ENCODE measurements at places on chromosomes 13 and 19.

GRCh38 chr19:1057176-1057855 lies 9.7 kb upstream of the ARHGAP45 start:
- DNase-seq = no peak

- DNase-seq = peak; percentile 76
Measured at GRCh38 chr19:49340069-49340864, 5.1 kb downstream of the CD37 start.

DNA sequence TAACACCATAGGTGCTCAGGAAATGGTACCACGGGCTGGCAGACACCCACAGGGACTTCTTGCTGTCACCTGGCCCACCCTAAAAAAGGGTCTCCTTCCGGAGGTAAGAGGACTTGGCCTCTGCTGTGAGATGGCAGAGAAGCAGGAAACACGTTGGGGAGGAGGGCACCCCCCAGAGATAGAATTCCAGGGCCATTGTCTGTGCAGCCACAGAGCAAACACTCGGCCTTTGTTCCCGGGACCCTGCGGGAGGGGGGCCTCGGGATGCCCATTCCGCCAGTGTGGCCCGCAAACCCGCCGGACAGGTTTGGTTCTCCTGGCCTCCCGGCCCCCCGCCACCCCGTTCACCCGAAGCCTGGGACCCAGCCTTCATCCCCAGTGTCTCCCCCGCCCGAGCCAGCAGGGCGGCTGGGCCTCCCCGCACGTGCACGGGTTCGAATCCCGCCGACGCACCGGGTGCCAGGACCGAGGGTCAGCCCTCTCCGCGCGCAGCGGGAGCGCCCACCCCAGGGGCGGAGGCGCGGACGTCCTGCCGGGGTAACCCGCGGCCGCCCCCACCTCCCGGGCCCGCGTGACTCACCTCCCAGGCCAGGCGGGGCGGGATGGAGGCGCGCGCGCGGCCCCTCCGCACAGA lies 714 bp downstream of the PLPP2 start:
- no peak for DNase-seq

GRCh38 chr19:33156334-33156733 lies 24.4 kb downstream of the WDR88 start:
- DNase-seq = no peak

- no peak for DNase-seq
Measured at GRCh38 chr19:13917888-13918406, 11.9 kb downstream of the CC2D1A start.

DNA sequence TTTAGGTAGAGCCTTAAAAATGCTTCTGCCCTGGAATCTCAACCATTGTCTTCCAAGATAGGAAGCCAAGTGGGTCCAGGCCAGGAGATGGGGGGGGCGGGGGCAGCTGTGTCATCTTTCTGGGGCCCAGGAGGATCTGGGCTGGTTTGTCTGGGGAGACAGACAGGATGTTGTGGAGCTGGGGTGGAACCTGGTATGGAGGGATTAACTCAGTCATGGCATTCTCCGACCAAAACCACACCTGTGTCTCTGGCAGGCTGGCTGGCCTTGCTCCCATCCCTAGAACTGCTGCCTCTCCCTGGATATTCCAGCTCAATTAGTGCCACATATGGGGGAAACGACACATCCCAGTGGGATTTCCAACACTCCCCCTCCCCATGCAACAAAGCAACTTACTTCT lies 2.7 kb upstream of the MAP2K7 start:
- DNase-seq = no peak

DNA sequence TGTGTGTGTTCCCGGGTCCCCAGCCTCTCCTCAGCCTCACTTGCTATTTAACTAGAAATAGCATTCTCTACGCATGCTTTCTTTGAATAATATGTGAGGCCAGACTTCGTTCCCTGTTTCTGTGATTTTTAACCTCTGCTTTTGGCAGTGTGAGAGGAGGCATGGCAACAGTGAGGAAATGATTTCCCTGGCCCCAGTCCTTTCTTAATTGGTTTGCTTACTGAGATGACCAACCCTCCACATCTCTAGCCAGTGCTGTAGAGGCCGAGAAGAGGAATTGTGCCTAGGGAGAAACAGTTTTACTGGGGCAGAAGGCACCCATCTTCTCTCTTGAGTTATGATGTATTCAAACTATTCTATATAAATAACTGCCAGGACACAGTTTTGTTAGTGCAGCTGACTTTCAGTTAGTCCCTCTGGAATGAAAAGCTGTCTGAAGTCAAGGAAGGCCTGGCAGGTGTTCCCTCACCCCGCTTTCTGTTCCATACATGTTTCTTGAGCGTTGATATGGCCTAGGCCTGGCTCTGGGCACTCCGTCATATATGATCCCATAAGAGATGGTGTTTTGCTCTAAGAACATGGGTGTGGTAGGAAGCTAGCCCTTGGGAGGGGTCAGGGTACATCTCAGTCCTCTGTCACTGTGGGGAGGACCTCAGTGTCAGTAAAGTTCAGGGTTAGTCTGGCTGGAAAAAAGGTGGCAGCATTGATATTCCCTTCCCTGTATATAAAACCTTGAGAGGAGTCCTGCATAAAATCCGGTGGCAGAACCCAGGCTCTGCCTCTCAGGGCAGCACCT lies 73.7 kb upstream of the NPAS1 start:
- DNase-seq = no peak

DNA sequence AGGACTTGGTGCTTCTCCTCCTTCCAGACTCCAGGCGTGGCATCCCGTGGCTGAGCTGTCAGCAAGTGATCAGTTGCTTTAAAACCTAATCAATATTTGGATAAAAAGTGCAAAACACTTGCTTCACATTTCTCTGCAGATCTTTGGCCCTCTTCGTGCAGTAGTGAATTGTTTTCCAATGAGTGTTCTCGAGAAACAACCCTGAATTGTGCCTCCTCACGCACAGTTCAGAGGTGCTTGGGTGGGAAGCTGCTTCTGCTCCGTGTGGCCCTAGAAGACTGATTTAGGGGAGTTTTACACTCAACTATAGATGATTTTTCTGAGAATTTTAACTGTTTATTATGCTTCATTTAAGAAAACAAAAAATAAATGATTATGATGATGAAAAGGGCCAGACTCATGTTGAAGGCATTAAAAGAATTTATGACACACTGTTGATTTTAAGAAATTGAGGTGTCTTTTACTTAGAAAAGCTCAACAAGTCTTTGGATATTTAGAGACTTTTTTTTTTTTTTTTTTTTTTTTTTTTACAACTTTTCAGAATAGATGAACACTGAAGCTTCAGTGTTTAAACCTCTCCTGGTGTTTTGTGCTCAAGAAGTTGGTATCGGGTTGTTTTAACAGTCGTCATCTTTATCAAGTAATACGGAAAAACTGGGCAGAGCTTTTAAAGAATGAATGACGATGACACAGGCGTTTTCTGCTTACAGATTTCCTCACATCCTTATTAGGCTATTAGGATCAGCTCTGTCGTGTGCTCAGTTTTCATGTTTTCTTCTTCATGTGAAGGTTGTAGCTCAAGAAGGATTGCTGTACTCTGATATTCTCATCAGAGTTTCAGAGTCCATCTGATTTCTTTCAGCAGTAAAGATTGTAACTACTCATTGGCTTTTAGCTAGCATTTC lies 39.5 kb upstream of the TEX29 start:
- no peak for DNase-seq

- DNase-seq = no peak
Measured at GRCh38 chr13:27421101-27421871, 3.1 kb upstream of the GTF3A start.

DNA sequence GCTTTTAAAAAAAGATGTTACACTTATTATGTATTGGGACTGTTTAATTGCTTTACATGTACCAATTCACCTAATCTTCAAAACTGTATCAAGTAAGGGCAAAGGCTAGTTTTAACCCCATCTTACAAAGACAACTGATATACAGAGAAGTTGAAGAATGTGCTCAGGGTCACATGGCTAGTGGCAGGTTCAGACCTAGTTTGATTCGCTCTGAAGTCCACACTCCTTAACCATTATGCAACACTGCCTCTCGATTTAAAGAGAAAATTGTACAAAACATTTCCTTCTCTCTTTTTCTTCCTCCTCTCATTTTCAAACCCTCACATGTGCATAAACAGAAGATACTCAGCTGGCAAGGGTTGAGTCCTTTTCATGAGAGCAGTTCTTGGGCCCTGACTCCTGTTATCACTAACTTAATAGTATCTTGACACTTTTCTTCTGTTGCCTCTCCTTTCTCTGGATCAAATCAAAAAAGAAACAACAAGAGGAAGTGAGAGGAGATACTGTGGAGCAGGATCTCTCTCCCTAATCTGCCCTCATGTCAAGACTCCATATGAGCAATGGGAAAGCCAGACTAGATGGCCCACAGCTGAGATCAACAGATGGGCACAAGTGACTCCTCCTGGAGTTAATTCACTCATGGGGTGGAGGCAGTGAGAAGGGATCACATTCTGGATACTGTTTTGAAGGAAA lies 19.0 kb upstream of the N4BP2L1 start:
- DNase-seq = no peak

GRCh38 chr19:10612499-10613119 lies 12.7 kb upstream of the SLC44A2 start:
- DNase-seq = no peak

GRCh38 chr13:20728579-20729311 lies 25.2 kb downstream of the IL17D start:
- DNase-seq = no peak

DNA sequence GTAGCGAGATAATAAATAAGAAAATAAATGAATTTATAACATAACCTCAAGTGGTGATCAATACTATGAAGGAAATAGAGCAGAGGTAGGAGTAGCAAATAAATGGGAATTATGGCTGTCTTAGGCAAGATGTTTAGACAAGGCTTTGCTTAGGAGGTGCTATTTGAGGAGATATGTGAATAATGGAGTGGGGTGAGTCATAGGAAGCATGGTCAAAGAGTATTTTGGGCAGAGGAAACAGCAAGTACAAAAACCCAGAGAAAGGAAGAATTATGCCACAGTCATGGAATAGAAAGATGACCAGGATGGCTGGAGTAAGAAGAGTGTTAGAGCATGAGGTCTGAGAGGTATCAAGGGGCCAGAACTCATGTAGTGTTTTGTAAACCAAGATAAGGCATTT lies 33.6 kb upstream of the LPAR6 start:
- no peak for DNase-seq

DNA sequence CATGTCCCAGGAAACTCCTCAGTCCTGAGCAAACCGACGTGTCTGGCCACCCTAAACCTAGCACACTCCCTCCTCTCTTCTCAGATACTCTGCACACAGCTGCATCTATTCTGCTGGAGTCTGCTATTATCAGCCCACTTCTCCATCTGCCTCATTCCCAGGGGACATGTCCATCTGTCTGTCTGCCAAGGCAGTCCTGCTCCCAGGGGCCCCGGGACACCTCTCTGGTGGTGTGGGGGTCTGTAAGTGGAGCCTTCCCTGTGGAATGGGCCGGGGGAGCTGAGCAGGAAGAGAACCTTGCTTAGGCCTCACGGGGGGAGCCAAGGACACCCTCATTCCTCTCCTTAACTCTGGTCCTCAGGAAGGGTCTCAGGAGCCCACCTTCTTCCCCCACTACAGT lies 72.7 kb downstream of the ERICH6B start:
- peak; percentile 37 for DNase-seq

- DNase-seq = no peak
Measured at GRCh38 chr13:20711301-20712044, 8.0 kb downstream of the IL17D start.

GRCh38 chr19:49718511-49718910 lies 27.6 kb downstream of the CPT1C start:
- DNase-seq = no peak

DNA sequence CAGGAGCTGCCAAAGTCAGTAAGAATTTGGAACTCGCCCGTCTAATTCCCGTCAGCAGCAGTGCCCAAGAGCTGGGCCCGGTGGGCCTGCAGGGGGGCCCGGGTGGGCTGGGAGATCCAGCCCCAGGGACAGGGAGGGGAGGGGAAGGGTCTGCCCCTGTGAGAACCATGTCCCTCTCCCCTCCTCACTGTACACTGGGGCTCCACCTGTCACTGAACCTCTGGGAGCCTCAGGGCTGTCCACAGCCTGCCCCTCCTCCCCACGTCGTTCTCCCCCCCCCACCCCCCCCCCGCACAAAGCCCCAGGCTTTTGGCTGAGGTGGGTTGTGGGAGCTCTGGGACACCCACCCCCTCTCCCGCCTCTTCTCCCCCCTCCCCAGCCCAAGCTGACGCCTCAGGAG lies 8.2 kb downstream of the ZNF296 start:
- DNase-seq = no peak
